ENCODE measurements at places on chromosomes 12 and 14.

DNA sequence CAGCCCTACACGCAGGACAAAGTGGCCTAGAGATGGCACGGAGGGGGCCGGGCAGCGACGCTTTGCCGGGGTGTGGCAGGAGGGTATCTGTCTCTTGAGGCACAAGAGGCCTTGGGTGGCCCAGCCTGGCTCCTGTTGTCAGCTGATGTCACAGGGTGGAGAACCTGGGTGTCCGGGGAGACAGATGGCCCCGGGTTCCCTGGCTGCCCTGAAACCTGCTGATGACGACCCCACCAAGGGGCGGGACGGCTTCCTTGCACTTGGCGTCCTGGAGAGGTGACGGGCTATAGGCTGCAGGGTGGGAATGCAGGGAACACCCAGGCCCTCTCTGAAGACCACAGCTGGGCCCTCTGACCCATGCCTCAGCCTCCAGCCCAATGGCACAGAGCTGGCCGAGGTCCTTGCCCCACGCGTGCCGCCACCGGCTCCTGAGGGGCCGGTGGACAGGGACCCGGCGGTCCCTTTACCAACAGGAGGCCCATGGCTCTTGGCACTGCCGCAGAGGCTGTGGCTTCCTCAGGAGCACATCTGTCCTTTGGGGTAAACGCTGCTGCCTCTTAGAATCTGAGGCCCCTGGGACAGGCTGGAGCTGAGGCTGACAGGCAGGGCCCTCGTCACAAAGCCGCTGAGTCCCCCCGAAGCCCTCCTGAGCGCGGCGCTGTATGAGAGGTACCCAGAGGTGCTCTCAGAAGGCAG is 16.4 kb downstream of the TRMT61A start:
- DNase-seq: no peak

DNA sequence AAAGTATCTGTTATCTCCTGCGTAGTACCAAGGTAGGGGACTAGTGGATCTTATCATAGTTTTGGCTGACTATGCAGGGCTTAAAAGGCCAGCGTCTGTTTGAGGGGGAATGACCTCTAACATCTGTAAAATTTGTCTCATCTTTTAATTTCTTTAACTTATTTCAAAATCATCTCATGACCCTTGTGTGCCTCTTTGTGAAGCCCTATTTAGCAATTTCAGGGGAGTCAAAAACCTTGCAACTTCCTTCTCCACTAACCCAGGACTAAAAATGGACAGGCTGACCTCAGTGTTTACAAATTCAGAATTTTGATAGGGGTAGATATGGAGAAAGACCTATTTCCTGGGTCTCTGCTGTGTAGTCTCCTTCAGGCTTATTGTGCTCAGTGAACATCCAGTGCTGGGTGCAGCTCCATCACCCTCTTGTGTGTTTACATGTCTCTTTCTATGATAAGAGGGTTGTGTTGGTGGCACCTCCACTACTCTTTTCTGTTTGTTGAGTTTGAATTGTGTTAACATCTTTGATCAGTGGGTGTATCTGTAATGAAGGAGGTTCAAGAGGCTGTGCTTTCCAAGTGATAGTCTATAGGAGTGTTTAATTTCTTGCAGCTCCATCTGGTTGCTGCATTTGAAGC is 14.3 kb downstream of the NECAP1 start:
- no peak for DNase-seq

DNA sequence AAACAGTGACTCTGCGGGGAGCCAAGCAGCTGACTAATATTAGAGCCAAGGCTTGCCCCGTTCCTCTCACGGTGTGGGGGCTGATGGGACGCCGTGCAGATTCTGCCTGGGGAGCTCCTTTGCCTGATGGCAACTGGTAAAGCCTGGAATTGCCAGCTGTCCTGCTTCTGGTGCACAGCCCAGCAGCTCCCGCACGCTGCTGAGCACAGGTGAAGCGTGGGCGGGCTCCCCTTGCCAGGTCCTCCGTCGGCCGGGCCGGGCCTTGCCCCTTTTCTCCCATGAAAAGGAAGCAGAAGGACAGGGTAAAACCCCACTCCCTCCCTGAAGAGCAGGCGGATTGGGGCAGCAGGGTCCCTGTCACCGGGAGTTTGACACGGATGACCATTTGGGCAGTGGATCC is 79.0 kb downstream of the WDR20 start:
- no peak for DNase-seq

- no peak for DNase-seq
These were observed 122.7 kb downstream of the KICS2 start for GRCh38 chr12:64099397-64099796.

DNA sequence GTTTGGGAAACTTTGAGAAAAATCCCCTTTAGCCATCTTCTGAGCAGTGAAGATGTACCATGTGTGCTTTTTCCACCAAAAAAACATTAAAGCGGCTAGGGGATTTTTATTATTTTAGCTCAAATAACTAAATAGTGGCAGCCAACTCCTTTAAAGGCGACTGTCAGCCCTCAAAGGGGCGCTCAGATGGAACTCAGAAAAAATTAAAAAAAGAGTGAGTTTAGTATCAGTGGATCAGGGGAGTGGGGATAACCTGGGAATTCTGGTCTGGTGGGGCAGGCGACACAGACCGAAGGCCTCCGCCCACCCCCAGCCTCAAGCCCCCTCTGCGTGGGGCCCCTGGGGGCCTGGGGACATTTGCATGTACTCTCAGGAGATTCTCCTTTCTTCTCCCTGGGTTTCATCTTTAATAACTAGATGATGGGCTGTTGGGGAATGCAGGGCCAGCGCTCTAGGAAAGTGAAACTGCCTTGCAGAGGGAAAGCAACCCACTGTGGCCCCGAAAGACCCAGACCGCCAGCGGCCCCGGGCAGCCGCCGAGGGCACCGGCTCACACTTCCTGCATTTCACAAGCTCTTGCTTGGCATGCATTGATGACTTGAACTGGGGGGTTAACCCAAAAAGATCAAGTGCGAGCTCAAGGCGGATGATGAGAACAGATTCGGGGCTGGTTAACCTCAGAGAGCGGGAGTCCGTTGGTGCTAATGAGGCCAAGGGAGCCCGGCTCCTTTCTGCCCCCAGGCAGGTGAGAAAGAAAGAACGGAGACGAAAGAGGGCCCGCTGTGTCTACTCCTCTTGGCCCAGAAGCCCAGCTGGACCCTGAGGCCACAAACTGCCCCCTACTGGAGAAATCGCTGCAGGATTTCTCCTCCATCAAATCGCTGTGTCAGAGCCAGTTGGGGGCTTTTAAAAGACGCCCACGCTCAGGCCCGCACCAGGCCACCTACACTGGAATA is 7.3 kb upstream of the BATF start:
- DNase-seq: no peak

DNA sequence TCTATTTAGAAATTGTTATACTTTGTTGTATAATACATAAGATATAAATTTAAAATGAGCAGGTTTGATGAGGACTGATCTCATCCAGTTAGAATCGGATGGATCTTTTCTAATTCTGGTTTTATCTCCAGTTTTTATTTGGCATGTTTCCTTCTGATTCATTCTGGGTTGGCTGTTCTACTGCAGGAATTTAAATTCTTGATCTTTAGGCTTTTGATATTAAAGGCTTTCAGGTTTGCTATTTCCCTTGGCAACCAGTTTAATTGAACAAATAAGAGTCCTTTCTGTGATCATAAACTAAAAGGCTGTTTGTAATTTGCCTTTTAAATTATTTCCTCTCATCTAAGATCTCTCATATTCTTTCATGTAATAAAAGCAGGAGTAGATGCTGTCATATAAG is 83.4 kb downstream of the PDE6H start:
- no peak for DNase-seq

DNA sequence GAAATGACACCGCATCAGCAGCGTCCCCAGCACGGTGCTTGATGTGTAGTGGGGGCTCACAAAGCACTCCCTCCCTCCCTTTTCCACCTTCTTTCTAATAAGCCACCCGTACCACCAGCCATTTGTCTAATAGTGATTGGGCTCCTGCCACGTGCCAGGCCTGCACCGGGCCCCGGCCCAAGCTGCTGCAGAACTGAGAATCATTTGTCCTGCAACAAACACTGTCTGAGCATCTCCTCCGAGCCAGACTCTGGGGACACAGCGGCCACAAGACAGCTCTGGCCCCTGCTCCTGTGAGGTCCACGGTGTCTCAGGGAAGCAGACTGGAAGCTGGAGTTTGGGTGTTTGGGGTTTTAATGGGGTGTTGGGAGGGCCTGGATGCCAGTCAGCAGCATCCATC is 43.9 kb downstream of the MVK start:
- DNase-seq: no peak

DNA sequence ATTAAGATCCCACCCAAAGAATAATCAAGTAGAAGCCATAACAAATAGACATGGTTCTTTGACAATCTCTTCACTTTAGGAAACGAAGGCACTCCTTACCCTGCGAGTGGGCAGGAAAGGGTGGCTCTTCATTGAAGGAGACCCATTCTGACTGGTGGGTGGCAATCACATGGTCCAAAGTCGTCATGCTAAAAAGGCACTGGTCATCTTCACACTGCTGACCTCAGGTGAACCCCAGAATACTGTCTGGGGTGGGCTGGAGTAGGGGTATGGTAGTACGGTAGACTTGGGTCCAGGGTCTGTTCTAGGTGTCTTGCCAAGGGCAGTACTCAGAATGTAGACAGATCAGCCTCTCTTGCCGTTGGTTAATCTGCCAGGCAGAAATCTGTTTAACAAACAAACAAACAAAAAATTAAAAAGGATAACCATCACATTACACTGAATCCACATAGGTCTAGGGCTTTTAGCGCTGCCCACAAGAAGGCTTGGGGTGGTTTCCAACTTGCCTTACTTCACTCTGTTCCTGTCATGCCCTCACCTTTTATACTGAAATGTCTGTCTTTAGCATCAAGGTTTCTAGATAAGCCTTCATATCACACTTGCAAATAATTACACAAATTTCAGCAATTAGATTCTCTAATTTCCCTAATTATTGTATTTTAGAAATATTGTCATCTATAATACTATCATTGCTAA is 1.8 kb downstream of the STON2 start:
- no peak for DNase-seq

DNA sequence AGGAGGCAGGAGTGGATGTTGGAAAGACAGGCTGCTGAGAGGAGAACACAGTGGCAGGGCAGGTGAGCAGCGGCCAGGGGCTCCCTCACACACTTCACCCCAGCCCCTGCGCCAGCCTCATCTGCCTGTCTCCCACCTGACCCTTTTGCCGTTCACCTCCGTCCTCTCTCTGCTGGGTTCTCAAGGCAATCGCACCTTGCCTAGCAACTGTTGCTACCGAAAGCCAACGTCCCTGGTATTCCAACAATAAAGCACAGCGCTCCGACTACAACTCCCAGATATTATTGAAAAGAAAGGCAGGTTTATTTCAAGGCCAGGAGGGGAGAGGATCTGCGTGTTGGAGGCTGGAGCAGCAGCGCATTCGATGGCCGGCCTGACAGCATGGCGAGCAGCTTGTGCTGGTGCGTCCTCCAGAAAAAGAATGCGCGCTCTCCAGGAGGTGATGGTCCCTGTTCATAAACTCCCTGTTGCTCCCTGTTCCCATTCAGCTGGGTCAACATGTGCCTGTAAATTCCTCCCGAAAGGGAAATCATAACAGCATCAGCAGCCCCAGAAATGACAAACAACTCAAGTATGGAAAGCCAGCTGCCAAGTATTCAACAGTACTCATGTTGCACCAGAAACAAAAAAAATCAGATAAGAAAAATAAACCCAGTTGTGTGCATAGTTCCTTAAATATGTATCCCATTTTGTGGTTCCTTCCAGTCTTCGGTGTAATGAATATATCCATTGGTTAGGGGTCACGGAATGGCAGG is 153.0 kb upstream of the DIO3 start:
- no peak for DNase-seq

GRCh38 chr14:94921456-94921855 is 151.5 kb upstream of the GSC start:
- DNase-seq: no peak

DNA sequence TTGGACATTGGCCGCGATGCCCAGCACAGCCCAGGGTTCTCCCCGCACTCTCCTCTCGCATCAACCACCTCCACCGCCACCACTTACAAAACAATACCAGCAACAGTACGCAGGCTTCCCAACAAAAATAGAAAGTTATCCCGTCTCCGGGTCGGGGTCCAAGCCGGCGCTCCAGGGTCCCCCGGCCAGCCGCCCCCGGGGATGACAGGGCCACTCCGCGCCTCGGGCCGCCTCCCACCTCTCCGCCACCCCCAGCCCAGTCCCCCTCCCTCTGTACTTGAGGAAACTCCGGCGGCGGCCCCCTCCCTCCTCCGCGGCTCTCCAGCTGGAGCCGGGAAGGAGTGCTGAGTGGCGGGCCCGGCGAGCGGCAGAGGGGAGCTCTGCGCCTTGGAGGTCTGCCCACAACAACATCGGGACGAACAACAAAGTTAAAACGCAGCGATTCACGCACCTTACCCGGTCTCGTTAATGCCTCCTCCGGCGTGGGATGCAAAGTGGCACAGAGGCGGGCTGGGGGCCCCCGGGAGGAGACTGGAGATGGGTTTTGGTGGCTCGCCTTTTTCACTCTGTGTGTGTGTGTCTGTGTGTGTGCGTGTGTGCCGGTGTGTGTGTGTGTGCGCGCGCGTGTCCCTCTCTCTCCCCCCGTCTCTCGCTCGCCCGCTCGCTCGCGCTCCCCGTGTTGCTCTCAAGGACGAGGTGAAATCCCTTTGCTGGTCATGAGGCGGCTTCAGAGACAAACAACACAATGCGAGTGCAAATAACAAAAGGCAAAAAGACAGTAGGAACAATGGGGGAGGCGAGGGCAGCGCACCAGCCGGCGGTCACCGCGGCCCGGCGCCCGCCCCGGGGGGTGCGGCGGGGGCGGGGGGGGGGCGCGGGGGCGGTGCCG is 386.8 kb downstream of the BCAT1 start:
- DNase-seq: no peak

DNA sequence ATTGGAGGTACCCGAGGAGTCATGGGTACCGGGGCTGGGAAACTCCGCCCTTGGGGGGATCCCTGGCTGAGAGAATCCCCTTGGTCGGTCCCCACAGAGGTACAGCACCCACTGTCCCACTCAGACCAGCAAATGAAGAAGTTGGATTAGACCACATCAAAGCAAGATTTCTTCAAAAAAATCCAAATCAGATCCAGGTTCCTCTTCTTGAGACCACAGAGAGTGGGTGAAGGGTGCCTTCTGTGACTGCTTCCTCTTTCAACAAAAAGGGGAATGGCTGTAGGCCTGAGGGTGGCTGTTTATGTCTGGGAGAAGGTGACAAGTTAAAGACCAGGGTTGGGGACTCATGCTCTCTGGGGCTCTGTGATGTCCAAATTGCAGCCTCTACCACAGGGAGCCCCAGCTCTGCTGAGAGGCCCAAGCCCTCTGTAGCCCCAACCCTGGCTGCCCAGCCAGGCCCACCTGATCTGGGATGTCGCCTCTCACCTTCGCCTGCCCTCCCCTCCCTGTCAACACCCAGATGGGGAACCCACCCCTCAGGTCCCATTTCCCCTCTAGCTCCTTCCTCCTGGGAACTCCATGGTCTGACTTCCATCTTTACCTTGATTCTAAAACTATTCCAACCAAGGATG is 50.9 kb downstream of the ZFP36L1 start:
- DNase-seq: no peak

DNA sequence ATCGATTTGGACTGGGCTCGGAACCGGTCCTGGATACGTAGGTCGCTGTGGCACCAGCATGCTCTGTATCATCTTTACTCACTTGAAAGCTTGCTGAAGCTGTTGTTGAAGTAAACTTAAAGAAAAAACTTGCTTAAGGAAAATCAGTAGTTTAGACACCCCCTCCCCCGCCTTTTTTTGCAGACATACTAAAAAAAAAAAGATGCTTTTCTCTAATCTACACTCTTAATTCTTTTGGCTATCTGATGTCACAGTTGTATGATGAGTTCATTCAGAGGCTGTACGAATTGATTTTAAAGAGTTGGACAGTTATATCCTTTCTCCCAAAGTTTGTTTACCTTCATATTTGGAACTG is 865 bp downstream of the FRS2 start:
- DNase-seq: no peak

- DNase-seq: no peak
These were observed 1.1 kb upstream of the MBD6 start for GRCh38 chr12:57521525-57522010.
